ENCODE measurements at places on chromosomes 5 and 9.
A peak's percentile ranks its signal among the peaks of the same experiment; 100 is the strongest.

- DNase-seq = no peak
These were observed 144.7 kb downstream of the SSBP2 start for GRCh38 chr5:81606150-81606549.

DNA sequence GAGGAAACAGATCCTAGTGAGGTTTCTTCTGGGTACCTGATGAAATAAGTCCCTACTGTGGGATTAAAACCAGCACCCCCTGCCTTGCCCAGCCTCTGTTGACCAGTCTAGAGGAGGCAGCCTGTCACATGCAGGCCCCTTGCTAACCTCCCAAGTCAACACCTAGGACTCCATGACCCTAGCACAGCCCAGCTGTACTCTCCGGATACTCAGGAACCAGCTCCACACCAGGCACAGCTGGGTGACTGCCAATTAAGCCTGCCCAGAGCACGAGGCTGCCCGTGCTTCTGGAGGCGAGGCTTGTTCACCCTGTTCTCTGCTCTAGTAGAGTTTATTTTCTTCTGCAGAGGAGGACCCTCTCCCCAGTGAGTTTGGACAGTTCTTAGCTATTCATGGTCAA lies 92.5 kb downstream of the SNX24 start:
- DNase-seq = no peak

- no peak for DNase-seq
These were observed 36.4 kb downstream of the PTCH1 start for GRCh38 chr9:95480346-95480745.

DNA sequence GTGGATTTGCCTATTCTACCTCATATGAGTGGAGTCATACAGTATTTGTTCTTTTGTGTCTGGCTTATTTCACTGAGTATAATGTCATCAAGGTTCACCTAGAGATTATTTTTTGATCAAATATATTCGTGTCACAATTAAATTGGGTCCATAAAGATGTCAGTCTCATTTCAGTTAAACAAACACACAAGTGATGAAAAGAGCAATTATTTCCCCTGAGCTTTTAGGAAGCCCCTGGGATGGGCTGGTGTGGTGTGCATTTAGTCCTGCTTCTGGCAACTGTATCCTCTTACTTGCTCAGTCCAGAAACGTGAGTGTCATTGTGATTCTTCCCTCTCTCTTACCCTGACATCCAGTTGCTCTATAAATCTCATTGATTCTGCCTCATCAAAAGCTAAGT lies 52.8 kb upstream of the CARTPT start:
- DNase-seq = no peak

- no peak for DNase-seq
These were observed 52.3 kb upstream of the CAVIN4 start for GRCh38 chr9:100525563-100525962.

- no peak for DNase-seq
These were observed 565.3 kb upstream of the BRINP1 start for GRCh38 chr9:119934497-119934896.

DNA sequence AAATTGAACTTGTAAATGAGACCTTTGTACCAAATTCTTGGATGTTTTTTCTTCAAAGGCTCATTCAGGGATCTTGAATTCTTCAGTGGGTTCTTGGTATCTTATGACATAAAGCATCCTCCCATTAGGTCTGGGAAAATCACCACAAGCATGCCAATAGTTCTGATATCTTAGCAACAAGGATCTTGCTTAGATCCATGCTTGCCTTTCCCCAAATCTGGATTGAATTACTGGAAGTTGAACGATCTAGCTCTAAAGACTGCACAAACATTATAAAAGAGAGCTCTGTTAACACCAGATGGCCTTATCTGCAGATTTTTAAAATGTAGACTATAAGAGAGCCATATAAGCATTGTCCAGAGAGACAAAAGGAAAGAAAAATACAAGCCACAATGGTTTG lies 266.3 kb downstream of the RAB3C start:
- DNase-seq = peak; percentile 12

DNA sequence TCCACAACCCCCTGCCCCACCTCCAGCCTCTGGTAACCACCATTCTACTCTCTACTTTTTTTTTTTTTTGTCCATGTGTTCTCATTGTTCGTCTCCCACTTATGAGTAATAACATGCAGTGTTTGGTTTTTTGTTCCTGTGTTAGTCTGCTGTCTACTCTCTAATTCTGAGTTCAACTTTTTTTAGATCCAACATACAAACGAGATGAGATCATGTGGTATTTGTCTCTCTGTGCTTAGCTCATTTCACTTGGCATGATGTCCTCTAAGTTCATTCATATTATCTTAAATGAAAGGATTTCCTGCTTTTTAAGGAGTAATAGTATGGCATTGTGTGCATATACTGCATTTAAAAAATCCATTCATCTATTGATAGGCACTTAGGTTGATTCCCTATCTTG lies 130.9 kb downstream of the NMUR2 start:
- no peak for DNase-seq

- no peak for DNase-seq
These were observed 728.2 kb downstream of the BRINP1 start for GRCh38 chr9:118640836-118641560.

DNA sequence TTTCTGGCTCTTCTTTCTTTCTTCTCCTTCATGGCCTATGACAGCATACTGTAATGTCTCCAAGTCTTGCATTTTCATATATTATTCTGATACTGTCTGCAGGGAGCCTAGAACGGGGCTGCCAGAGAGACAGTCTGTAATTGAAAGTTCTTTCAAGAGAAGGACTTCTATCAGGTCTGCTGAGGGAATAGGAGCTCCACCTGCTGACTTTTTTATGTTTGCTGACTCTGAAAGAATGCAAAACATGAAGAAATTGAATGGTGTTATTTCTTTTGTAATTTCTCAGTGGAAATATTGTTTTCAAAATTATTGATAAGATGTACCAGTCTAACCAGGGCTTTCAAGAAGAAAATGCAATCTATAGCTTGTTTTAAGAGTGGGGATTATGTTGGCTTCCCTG lies 121.9 kb upstream of the RFX3 start:
- DNase-seq = no peak

GRCh38 chr9:100640447-100641050 lies 62.7 kb downstream of the CAVIN4 start:
- no peak for DNase-seq

DNA sequence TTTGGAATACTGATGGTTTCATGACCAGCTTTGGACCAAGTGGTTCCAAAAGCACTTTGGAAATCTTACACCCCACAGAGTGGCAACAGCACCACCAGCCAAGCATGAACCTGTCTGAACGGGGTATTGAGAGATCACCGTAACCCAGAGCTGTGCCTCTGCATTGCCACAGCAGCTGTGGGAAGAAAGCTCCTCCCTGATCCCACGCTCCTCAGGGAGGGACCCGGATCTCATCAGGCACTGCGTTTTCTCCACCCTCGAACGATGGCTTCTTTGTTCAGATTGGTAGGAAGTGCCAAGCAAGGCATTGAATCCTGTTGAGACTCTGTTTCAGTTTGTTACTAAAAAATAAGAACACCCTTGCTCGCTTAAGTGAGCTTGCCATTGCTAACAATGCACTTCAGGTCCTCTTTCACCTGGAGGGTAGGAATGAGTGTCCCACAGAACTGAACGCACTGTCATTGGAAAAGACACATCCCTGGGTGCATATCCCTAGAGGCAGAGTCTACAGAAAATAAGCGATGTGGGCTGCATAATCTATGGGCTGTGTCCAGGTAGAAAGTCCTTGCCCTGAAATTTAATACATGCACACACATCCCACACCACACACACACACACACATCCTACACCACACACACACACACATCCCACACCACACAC lies 118.0 kb upstream of the ICE1 start:
- DNase-seq = no peak

DNA sequence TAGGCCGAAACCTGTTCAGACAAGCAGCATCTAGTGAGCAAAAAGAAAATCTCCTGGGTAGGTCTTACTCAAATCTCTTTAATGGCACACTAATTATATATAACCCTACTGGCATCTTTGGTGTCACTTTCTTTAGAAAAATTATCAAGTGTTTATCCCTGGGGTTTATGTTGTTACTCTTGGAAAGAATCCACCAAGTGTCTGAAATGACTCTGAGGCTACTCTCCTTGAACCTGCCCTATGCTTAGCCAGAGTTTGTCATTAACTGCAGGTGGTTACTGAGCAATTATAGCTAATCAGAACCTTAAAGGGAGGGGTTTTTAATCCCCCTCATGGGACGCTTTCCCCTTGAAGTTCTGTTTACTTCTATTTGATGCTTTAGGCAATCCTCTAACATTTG lies 381.9 kb downstream of the PLK2 start:
- DNase-seq = no peak

GRCh38 chr5:135750506-135750905 lies 84.0 kb upstream of the SLC25A48 start:
- no peak for DNase-seq

- no peak for DNase-seq
These were observed 4.2 kb upstream of the UGT3A2 start for GRCh38 chr5:36070687-36071571.

- DNase-seq = no peak
These were observed 7.5 kb upstream of the PRLR start for GRCh38 chr5:35237580-35238376.

DNA sequence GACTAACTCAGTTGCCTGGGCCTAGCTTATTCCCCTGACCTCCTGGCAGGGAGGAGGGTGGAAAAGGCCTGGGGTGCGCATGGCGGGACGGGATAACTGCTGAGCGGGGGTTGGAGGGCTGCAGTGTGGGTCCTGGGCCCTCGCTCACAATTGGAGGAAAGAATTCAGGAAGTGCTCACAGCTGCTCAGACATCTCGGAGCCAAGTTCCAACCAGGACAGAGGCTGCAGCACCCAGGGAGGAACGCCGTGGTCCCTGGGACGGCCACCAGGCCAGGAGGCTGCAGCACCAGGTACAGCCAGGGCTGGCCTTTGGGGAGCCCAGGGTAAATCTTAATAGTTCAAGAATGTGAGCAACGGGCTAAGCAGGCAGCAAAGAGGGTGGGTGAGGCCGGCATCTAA lies at the start of gene SPAAR:
Gene SPAAR, plus strand, starts transcription at position 217 of the 400 bp plus-strand sequence. CDS start 974 bp downstream, outside the sequence.
- DNase-seq = no peak

GRCh38 chr5:72126796-72127195 lies 19.5 kb downstream of the MAP1B start:
- DNase-seq = peak; percentile 35

DNA sequence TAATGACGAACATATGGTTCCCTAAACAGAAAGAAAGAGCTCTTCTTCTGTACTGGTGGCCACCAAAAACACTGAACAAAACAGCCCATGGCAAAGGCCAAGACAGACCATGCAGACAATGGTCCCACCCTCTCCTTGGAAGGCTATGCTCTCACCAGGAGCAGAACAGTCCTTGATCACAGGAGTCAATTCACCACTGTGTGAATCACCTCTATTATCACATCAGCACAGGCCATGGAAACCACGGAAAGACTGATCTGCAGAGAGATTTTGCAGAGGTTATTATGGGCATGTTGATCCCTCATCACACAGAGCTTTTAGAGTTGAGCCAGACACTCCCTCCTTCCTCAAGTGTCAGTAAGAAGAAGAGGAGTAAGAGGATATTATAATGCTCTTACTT lies 134.0 kb upstream of the RASEF start:
- DNase-seq = no peak

DNA sequence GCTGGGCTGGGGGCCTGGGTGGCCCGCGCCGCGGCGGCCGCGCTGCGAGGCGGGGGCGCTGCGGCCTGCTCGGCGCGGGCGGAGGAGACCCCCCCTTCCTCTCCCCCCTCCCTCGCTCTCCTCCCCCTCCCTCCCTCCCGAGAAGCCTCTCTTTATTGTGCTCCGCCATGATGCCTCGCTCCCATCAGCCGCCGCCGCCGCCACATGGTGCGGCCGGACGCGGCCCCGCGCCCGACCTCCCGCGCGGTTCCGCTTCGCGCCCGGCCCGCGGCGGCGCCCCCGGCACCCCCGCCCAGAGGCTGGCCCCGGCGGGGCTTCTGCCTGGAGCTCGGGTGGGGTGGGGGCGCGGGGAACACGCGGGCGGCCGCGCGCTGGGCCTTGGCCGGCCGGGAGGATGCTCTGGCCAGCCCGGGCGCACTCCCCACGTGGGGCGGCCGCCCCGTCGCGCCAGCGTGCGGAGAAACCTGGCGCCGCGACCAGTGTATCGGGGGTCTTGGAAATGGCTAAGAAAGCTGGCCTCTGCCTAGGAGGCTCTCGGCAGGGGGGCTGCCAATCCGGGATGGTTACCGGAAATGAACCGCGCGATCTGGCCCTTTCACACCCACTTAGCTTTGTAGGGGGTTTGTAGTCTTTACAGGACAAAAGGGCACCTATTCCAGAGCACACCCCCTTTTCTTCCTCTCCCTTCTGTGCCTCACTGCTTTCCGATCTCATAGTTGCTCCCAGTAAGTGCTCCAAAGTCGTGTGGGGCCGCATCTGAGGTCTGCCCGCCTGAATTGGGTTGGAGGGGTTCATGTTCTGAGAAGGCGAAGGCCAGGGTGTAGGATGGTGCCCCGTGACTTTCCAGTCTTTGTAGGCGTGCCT lies 1.0 kb downstream of the SET start:
- DNase-seq = peak; percentile 93

GRCh38 chr5:88667496-88668201 lies 215.3 kb downstream of the MEF2C start:
- DNase-seq = no peak

DNA sequence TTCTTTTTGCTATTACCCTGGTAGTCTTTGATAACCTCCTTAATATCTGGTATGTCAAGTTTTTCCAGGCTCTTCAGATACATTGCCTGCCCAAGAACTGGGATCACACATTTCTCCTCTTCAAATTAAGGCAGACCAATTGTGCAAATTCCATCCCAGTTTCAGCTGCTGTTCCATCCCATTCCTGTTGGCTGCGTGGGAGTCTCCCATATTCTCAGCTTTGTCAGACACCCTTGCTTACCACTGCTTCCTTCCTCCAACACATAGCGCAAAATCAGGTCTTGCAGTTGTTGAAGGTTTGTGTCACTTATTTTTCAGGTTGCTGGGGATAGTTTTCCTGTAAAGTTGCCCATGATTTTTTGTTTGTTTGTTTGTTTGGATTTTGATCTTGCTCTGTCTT lies 15.2 kb downstream of the HCN1 start:
- no peak for DNase-seq

- no peak for DNase-seq
These were observed 139.1 kb downstream of the PLPPR1 start for GRCh38 chr9:101167490-101168134.

DNA sequence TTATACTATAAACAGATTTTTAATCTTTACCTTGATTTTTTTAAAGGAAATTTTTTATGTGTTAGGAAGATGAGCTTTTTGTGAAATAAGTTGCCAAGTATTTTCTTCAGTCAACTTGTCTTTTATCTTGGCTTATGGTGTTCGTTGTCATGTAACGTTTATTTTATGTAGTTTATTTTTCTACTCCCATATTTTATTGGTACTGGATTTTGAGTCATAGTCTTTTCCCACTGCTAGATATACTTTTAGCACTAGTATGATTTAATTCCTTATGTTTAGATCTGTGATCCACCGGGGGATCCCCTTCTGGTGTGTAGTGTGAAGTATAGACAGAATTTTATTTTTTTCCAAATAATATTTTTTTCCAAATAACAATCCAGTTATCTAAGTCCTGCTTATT lies 54.2 kb downstream of the DENND4C start:
- no peak for DNase-seq

- no peak for DNase-seq
These were observed 381.0 kb upstream of the IRX4 start for GRCh38 chr5:2263763-2264162.
